Stimulated activated CD4-positive, alpha-beta T cell treated with anti-CD3 and anti-CD28 coated beads, Interleukin-15, amount 100 ng/mL, for 48 hours (primary cell): ENCODE measurements at places on chromosomes 4 and X.

- no peak for DNase-seq
Observed at GRCh38 chrX:13287816-13288215, 32.0 kb downstream of the ATXN3L start.

DNA sequence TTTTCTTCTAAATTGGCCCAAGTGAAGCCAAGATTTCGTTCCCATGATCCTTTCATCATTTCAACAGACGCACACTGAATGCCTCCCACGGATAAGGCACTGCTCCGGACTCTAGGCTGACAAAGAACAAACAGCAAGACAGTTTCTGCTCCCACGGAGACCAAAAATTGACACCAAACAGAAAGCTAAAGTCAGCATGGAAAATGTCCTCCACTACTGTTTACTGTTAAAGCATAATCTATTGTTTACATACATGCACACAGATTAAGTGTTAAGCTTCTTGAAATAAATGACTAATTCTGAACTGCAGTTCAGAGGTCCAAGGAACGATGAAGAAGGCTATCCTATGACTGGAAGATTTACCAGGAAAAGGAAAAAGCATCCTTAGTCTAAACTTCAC lies 199.6 kb downstream of the AASDH start:
- DNase-seq = no peak

- no peak for DNase-seq
Observed at GRCh38 chrX:22999696-23000223, at the start of gene DDX53. Gene DDX53 (plus strand): TSS chrX:22999960. CDS start chrX:23000058, 98 bp downstream.

- no peak for DNase-seq
Observed at GRCh38 chr4:54060116-54060515, 4.3 kb downstream of the CHIC2 start.

DNA sequence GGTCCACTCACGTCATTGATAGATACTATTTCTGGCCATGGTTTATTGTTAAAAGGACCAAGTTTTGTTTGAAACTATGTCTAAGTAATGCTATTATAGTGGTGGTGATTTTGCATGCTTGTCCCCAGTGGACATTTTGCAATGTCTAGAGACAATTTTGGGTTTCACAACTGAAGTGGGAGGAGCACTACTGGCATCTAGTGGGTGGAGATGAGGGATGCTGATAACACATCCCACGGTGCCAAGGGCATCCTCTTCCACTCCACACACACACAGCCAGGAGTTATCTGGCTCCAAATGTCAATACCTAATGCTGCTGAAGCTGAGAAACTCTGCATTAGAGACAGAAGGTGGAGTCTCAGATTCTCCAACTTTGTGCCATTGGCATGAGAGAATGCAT lies 131.2 kb downstream of the FRMPD4 start:
- no peak for DNase-seq

DNA sequence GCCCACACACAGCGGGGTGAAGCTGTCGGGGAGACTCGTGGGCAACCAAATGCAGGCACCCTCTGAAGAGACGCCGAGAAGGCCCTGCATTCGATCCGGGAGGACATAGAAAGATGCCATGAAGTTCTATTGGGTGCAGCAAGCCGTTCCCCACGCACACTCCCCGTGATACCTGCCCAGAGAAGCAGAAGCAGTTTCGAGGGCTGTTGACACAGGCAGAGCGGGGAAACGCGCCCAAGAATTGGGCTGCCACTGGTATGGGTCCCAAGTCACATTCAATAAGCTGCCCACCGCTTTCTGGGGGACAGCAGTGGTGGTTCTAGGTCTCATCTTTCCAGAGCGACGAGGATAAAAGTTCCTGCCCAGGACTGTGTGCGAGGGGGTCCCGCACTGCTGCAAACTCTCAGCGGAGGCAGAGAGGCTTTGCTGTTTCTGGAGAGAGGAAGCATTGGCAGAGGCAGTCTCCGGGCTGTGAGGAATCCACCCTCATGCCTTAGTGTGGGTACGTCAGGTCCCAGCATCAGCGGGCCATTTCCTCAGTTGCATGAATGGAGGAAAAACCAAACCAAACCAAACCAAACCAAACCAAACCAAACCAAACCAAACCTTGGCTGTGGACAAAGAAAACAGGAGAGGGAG lies 10.1 kb downstream of the PITX2 start:
- no peak for DNase-seq

GRCh38 chr4:42293967-42294813 lies 103.1 kb upstream of the SHISA3 start:
- DNase-seq = no peak

DNA sequence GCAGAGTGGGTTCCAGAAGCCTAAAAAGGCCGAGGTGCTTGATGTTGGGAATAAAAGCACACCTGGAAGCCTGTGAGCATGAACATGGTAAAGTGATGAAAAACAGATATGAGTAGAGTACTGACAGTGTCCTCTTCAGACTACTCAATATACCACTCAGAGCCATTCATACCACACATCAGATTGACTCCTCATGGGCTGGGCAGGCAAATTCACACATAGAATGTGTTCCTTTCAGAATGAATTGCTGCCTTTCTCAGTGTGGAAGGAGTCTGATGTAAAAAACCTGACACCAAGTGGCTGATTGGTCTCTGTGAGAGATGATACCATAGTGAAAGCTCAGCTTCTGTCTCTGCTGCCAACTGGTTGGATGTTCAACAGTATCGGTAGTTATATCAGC lies 442.7 kb downstream of the RAPGEF2 start:
- no peak for DNase-seq

DNA sequence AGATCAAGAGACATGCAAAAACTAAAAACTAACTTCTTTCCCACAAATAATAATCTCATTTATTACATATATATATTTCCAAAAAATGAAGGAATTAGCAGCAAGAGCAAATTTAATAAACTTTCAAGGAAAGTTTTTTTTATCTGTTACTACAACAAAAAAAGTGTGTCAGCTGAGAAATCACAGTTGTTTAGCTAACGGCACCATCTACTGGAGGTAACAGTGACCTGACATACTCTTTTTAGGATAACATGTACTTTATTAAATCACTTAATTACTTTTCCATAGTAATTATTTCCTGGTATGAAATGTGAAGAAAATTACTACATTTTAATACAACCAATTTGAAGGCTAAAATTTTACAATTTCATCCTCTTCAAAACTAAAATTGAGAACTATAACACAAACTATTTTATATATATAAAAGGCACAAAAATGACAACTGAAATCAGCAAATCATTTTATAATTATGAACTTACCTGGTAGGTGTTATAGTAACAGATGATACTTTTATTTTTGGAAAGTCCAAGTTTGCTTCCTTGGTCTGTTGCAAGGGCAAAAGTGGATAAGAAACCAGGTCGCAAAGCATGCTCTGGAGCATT lies 9.1 kb downstream of the LAMTOR3 start:
- DNase-seq = no peak

- no peak for DNase-seq
Observed at GRCh38 chr4:142598132-142598531, 248.0 kb downstream of the INPP4B start.

DNA sequence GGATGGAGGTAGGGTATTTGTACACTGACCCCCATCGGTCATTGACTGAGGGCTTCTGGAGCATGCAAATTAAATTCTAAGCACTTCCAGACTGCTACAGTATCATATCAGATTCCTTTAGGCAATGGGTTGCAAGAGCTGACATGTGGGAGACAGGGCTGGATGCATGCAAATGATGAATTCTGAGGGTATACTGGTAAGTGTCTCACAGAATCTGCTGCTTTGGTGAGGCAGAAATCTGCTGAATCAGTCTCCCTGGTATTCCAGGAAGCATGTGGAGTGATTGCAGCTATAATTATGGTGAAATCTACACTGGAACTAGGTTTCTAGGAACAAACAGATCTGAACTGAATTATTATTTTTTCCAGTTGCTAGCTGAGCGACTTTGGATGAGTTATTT lies 684.9 kb upstream of the MAGEB2 start:
- DNase-seq = no peak

- no peak for DNase-seq
Observed at GRCh38 chrX:133523081-133523487, 107.8 kb upstream of the GPC4 start.

- no peak for DNase-seq
Observed at GRCh38 chr4:98625920-98626319, 32.5 kb downstream of the TSPAN5 start.

DNA sequence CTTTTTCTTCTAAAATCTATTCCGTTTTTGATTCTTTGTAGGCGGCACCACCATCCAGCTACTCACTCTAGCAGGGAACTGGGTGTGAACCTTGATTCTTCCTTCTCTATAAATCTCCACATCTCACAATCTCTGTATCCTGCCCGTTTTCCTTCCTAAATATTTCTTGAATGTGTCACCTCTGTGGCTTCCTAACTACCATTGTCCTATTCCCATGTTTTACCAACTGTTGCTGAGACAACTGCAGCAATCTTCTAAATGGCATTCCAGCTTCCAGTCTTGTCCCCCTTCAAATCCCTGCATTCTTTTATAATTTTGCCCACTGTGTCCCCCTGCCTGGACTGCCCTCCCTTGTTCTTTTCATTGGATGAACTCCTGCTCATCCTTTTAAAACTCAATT lies 641.3 kb downstream of the RPA4 start:
- DNase-seq = no peak
